GM19239 (cell line): ENCODE measurements at places on chromosomes 1 and 21.

GRCh38 chr1:221708987-221709386 is 32.9 kb downstream of the DUSP10 start:
- DNase-seq: no peak

GRCh38 chr1:236540813-236541465 is 17.2 kb downstream of the LGALS8 start:
- no peak for DNase-seq

DNA sequence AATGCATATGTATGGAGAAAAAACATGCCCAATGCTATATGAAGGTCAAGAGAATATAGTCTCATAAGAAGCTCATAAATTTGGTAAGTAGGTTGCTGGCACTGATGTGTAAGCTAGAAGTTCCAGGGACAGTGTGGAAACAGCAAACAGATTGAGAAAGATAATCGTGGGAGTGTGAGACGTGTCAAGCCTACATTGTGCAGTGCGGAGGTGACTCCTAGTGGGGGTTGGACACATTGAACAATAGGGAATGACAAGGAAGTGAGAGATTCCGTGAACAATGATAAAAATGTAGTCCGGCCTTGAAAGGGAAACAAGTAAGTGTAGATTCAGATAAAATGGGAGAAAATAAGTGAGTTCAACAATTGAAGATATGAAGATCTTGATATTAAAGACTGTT is 788.4 kb upstream of the PRMT6 start:
- DNase-seq: no peak

GRCh38 chr21:32382108-32382644 is 10.6 kb downstream of the URB1 start:
- no peak for DNase-seq

DNA sequence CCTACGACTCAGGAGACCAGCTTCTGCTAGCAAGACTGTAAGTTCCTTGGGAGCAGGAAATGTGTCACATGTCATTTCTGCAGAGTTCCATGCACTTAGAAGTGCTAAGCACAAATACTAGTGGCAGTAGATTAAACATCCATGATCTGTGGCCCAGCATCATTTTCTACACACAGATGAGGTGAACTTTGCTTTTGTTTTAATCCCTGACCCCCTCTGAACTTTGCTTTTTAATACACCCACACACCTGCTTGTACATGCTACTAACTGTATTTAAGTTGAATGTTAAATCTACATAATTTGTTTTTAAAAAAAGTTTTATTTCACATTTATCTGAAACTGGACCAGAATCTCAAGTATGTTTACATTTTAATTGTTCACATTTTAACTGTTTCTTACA is 24.5 kb downstream of the SLC35D1 start:
- no peak for DNase-seq

DNA sequence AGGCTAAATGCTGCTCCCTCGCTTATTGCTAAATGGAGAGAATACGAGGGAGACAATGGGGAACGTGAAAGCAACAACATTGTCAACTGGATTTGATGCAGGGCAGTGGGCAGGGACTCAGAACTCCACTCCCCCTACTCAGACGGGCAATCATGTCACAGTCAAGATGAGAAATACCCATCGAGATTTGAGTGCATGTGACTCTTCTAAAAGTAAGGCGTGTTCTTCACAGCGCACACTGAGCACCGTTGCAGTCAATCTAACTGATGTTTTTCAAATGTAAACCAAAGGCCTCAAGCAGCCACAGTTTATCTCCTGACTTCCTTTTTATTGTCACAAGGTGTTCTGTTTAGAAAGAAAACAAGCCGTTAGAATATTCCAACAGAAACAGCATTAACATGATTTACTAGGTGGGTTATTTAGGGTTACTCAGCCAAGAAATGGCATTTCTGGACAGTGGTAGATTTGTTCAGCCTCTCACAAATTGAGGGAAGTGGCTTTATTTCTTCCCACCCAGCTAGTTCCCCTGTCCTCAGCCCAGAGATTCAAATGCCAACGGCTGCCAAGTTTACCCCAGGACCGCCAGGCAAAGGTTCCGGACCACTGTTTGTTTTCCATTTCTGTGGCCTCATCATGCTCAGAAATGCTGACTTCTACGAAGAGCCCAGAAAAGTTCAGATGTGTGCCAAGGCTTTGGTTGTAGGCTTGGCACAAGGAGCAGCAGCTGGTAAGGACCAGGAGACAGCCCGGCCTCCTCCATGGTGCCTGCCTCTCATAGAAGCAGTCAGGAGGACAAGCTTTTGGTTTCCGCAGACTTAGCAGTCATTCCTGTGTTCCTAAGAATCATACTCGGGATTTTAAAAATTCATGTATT is 171.4 kb downstream of the KIF26B start:
- no peak for DNase-seq

DNA sequence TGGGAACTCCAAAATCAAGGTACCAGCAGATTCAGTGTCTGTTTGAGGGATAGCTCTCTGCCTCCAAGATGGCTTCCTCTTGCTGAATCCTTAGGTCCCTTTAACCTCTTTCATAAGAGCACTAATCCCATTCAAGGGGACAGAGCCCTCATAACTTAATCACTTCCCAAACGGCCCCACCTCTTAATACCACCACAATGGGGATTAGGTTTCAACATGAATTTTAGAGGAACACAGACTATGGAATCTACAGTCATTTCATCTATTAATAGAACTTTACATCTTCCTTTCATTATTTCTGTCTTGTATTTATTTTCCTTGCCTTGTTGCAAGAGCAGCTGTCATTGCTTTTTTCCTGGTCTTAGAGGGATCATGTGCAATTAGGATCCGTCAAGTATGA is 30.3 kb downstream of the HOOK1 start:
- no peak for DNase-seq
